Lower leg skin (tissue), 4 donors: ENCODE measurements at places on chromosomes 3 and 15.
A peak's percentile ranks its signal among the peaks of the same experiment; 100 is the strongest.

- DNase-seq: peak; percentile 67
Observed at GRCh38 chr3:134931045-134931785, 136.2 kb downstream of the EPHB1 start.

- no peak for DNase-seq
Observed at GRCh38 chr3:135706758-135707375, 258.7 kb upstream of the PPP2R3A start.

GRCh38 chr15:41783296-41783695 is 9.0 kb downstream of the MAPKBP1 start:
- no peak for DNase-seq

DNA sequence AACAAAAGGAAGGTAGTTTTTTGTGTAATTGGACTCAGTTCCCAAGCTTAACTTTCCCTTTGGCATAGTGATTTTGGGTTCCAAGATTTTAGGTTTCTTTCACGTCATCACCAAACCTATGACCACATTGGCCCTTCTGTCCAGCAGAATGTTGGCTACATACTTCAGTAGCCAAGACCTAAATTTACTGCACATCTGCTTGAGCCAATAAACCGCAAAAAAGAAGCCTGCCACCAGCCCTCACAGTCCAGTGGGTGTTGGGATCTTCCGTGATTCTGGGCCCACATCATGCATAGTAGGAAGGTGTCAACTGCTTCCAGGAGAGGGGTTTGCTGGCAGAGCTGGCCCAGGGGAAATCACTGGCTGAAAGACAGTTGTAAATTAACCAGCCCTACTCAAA is 57.6 kb upstream of the LIPC start:
- no peak for DNase-seq

DNA sequence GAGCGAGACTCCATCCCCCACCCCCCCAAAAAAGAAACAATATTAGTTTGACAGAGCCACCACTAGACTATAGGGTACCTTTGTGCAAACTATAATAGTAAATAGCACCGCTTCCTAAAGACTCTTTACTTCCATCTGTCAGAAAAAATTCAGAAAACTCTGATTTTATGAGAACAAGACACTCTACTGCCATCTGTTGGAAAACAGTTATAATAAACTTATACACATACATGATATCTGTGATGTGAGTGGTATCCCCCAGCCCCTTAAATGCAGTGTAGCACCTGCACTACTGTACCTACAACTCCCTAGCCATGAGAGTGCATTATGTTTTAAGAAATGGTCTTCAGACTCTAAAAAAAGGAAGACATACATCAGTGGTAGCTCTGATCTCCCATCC is 47.1 kb upstream of the CTDSPL start:
- peak; percentile 1 for DNase-seq

DNA sequence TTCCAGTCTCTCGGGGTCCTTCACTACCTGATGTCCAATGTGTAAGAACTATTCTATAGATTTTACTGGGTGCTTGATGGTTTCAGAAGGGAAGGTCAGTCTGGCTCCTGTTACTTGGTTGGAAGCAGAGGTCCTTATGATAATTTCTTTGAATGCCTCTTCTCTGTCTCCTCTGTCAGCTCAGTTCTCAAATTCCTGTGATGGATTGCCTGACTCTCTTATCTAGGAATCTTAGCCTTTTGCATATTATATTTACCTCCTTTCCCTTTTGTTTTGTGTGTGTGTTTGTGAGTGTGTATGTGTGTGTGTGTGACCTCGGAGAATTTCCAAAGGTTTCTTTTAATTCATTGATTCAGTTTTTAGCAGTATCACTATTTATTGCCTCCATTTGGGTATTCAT is 88.2 kb downstream of the ARNT2 start:
- DNase-seq: no peak
